T-helper 17 cell (primary cell): ENCODE measurements at places on chromosomes 5 and 9. TPM values are rescaled to one million over a fixed set of nuclear protein-coding genes. Genes with fewer than 3 reads are reported as not detected.

Gene SH3RF2
- total RNA-seq: not detected

Gene GARIN3
- not detected for total RNA-seq

Gene PCDHB3
- total RNA-seq: not detected

Gene ENDOG
- total RNA-seq: 7.7 TPM

Gene GADD45G
- 15.1 TPM for total RNA-seq

Gene CREBRF
- total RNA-seq: 93.8 TPM

Gene BHMT2
- not detected for total RNA-seq

Gene TMEM174
- total RNA-seq: not detected

Gene URM1
- 43.3 TPM for total RNA-seq

Gene PCDHGB5
- total RNA-seq: 0.35 TPM

Gene SPATA31A3
- not detected for total RNA-seq

Gene FOXE1
- total RNA-seq: 0.08 TPM

Gene CRHBP
- not detected for total RNA-seq

Gene CHSY3
- not detected for total RNA-seq

Gene HSPB3
- total RNA-seq: not detected

Gene LECT2
- not detected for total RNA-seq

Gene IFNE
- not detected for total RNA-seq

Gene DRD1
- not detected for total RNA-seq

Gene NR6A1
- 0.22 TPM for total RNA-seq

Gene FSTL4
- total RNA-seq: not detected

Gene HMMR
- 0.45 TPM for total RNA-seq

Gene SPINK5
- not detected for total RNA-seq

Gene TLX3
- total RNA-seq: not detected

Gene PCDHGA10
- total RNA-seq: 0.18 TPM

Gene SLC6A3
- total RNA-seq: not detected
